Activated naive CD8-positive, alpha-beta T cell treated with anti-CD3 and anti-CD28 coated beads, Interleukin-2, amount 50 U/mL, for 16 hours (primary cell): ENCODE measurements at places on chromosomes 11 and 22.

GRCh38 chr11:76241243-76242000, 35.1 kb upstream of the WNT11 start:
- no peak for DNase-seq

DNA sequence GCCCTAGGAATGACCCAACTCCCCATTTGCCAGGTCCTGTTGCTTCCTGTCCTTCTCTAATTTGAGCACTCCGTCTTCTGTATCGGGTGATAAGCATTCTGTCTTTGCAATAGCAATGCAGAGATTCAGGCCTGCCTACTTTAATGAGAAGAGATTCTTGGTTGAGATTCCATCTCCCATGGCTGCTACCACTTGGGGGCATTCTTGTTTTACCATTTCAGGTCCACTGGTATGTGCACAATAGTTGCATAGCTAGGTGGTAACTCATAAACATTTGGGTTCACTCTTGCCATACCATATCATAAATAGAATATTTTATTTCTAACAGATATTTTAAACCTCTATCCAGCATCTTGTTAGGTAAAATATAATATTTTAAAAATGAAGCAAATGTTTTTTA, 34.4 kb upstream of the CALCB start:
- no peak for DNase-seq

DNA sequence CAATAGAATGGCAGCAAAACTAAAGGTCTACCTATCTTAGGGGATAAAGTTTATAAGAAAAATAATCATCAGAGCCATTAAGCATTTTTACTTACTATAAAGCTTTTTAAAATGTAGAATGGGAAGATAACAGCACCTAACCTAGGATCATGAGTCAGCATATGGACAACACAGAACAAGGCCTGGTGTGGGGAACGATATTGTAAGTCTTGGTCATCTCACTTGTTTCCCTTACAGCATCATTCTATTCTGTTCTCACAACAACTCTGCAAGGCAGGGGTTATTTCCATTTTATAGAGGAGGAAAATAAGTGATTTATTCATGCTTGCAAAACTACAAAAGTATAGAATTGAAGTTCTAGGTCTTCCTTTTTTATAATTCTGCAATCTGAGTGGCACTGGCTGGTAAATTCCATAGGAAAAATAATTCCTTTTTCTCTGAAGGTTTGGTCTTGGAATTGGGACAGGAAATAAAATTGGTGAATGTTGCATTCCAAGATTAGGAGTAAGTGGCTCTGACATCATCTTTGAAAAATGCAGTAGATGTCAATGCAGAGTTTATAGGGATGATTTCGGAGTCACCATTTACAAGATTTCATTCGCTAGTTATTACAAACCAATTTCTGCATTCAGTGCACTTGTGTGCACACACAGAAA, 423.0 kb downstream of the DYNC2H1 start:
- no peak for DNase-seq

DNA sequence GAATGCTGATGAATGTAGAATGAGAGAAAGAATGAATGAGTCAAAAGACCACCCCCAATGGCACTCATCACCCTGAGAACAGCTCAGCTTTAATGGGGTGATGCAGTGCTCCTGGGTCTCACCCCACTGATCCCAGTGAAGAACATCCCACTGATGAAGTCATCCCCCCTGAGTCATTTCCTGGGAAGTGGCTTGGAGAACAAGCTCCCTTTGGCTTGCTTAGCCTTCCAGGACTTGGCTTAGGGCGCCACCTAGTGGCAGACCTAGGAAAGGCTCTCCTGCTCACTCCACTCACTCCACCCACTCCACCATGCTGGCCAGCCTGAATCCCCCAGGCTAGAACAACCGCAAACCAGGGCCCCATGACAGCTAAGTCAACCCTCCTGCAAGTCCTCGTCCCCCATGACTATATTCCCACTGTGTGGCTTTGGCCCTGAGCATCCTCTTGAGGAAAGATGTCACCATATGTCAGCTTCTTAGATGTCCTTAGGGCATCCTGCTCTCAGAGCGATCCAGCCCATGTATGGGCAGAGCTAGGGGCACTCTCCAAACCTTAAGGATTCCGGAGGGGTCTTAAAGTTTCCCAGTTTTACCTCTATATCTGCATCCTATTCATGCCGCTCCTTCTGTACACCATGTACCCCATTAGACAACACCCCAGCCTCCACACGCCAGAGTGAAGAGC, 17.8 kb upstream of the TMPRSS13 start:
- DNase-seq = peak; percentile 62

- DNase-seq = no peak
Measured at GRCh38 chr11:114553642-114554041, 6.0 kb downstream of the NXPE1 start.

DNA sequence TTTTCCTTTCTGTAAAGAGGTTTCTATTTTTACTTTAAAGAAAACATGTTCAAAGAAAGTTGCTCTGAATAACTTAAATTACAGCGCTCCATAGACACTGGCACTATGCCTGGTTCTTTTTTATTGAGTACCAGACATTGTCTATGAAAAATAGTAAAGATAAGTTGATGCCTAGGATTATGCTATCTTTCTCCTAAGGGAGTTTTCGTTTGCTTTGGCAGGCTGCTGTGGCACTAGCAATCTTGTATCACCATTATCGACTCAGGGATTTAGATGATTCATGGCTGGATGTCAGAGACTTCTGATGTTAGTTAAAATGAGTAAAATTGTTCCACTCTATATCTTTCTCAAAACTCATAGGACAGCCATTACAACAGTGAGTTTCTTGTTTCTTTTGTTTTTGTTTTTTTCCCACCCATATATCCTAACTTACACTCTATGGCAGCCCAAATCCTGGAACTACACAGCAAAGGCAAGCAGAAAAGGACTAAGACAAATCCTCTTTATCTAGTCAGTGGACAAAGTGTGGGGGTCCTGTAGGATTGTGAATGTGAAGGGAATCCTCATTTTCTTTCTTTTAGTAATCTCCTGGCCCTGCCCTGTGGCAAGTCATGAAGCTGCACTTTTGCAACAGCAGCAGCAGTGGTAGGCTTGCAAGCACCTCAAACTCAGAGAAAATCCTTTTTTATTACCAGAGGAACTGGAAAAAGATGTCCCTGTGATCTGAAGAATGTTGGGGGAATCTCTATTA, 20.7 kb downstream of the SLN start:
- no peak for DNase-seq

- no peak for DNase-seq
Measured at GRCh38 chr22:38030311-38031133, 26.7 kb upstream of the PICK1 start.

DNA sequence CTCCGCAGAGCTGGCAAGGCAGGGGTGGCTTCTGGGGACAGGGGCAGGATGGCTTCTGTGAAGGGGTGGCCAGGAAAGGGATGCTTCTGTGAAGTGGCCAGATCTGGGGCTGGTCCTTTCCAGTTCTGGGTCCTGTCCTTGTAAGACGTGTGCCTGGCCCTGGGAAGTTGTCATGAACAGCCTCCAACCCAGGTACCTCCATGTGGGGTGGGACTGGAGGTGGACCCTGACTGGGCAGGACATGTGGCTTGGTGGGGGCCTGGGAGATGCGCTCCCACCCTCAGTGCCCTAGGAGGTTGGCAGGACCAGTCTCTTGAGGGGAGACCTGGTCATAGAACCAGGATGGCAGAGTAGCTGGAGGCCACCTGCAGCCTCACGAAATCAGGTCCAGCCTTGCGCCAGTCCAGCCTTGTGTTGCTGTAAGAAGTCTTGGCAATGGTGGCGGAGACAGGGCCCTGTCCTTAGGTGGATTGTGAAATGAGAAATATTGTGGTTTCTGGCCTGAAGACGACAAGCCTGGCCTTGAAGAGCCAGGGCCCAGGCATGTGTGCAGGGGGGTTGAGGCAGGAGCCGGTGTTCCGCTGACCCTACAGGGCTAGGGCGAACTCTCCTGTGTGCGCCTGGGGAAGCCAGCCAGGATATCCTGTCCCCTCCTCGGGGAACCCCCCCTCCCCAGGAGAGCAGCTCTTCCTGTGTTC, 2.6 kb downstream of the KCNQ1 start:
- no peak for DNase-seq

GRCh38 chr11:65879617-65880016, at the start of gene CTSW:
TSS of gene CTSW (plus strand) at chr11:65879837. CDS start at chr11:65879855, 18 bp downstream.
- no peak for DNase-seq

DNA sequence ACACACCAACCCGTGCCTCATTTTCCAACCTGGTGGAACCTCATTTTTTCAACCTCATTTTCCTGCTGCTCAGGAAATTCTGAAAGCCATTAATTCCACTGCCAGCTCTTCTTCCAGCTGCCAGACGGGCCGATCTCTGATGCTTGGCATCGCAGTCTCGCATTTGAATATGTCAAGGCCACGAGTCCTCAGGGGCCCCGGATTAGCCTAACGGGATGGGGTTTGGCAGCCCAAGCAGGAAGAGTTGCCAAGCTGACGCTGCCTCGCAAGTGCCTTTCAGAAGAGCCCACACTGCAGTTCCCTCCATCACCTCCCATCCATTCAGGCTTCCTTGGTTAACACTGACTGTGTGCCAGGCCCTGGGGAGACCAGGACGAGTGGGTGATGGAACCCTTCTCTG, 8.7 kb downstream of the RASD2 start:
- no peak for DNase-seq

DNA sequence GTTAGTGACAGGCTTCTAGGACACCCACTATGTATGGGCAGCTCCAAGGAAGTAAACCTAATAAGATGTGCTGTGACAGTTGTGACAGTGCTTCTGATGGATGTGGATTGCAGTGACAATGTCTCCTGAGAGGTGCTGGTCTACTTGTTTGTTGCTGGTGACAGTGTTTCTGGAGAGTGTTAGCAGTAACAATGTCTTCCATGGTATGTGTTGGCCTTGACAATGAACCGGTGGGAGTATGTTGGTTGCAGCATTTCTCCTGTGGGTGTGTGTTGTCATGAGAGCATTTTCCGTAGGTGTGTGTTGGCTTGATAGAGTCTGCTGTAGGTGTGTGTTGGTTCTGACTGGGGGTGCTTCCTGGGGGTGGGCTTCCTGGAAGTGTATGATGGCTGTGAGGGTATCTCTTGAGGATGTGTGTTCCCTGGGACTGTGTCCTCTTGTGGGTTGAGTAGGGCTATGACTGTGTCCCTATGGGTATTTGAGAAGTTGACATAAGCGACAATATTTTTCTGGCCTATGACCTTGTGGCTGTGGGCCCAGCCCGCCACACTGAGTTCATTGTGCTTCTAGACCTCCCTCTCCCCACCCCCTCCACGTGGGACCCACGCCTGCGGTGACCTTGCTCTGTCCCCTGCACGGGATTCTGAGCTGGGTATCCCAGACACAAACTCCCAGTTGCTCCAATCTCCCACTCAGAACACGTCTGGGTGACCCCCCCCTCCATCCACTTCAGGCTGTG, 1.2 kb downstream of the DCHS1 start:
- no peak for DNase-seq

DNA sequence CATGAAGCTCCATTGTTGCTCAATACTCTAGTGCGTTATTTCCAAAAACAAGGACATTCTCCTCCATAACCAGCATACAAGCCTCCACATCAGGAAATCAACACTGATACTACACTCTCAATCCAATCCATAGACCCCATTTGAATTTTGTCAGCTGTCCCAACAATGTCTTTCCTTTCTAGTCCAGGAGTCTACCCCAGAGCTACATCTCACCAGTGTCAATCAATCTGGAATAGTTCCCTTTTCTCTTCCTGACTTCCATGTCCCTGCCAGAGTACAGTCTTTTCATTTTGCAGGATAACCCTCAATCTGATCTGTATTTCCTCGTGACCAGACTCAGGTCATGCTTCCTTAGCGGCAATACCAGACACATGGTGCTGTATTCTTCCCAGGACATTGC, 43.0 kb downstream of the TCF20 start:
- DNase-seq = no peak

DNA sequence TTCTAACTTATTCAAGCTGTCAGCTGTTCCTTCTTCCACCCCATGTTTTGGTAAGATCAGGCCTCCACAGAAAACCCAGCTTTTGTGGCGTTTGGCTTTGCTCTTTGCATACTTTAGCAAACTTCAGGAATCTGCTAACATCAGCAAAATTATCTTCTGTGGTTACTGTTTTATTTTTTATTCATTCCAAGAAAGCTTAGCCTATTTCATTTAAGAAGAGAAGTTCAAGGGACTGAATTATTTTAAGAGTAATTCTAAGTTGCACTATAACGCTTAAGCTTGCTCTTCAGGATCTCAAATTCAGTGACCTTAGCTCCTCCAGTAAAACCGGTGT, 1.1 kb downstream of the JHY start:
- DNase-seq = no peak

GRCh38 chr11:47649276-47649675, 6.9 kb upstream of the MTCH2 start:
- DNase-seq = no peak

DNA sequence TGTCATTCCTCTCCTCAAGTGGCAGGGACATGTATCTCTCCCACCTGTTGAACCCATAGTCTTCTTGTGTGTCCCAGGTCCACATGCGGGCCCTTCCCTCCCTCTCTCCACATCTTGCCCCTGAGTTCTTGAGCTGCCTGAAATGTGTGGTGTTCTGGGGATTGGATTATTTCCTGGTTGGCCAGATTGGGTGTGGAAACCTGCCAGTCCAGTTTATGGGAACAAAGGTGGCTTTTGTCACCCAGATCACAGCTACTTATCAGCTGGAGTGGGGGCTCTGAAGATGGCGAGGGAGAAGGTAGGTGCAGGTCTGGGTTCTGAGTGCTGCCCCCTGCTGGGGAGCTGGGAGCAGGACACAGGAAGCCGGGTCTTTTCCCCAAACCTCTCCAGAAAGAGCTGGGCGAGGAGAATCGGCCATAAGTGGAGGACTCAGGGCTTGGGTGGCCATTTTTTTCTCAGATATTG, 14.2 kb downstream of the DTX4 start:
- DNase-seq = no peak

DNA sequence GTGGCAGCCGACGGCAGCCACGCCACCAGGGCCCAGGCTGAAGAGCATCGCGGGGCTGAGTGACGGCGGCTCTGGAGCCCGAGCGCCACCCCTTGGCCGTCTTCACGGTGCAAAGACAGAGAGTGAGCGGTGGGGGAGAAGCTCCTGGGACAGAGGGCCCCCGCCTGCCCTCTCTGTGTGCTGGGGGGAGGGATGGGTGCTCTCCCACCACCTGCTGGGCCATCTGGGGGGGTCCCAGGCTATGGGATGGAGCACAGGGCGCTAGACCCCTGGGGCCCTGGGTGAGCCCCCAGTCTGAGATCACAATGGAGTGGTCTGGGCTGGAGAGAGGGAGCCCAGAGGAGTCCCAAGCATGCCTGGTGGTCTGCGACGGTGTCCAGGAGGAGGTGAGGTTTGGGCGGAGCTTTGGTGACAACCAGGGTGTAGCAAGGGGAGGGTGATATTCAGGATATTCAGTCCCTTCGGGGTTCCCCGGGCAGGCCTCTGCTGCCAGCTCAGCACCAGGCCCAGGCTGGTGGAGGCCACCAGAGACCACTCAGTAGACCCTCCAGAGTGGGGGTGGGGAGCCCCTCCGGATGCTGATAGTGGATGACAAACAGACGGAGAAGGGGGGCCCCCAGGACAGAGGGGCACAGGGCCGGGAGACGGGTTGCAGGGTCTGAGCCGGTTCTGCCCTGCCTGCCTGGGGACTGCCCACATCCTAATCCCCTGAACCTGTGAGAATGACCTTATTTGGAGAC, 78.1 kb upstream of the PRR5 start:
- no peak for DNase-seq

DNA sequence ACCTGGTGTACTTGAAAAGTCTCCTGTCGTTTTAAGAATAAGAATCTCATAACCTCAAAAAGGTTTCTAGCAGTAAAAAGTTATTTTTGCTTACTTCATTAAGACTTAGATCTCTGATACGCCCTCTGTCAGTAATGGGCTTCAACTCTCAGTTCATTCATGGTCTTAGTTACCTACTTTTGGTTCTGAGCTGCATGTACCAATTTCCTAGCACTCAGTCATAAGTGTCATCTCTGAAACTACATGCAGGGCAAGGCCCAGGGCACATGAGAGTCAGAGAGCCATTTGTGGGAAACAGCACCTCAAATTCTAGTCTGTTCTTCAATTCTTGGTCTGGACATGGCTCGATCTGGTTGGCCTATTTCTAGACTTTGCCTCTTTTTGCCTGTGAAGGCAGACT, 838.4 kb downstream of the FAM181B start:
- no peak for DNase-seq
